ENCODE measurements at places on chromosomes 16 and 17. TPM values are rescaled to one million over a fixed set of nuclear protein-coding genes. Genes with fewer than 3 reads are reported as not detected.
A peak's percentile ranks its signal among the peaks of the same experiment; 100 is the strongest.

- no peak for DNase-seq
Measured at GRCh38 chr16:69378036-69378435, 7.8 kb downstream of the TERF2 start.

DNA sequence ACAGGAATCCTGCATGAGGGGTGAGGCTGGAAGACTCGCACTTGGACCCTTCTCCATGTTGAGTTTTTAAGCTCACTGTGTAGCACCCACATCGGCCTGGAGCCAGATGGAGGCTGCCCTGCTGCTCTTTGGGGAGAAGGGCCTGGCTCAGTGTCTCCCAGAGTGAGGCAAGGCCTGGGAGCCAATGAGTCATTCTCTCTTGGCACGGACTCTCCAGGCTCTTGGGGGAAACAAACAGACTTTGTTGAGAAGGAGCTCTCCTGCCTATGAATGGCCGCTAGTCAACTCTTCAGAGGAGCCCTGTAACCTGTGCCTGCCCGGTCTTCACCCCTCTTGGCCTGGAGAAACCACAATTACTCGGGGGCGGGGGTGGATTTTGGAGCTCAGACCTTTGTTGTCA is 50.8 kb upstream of the MAF start:
- no peak for DNase-seq

DNA sequence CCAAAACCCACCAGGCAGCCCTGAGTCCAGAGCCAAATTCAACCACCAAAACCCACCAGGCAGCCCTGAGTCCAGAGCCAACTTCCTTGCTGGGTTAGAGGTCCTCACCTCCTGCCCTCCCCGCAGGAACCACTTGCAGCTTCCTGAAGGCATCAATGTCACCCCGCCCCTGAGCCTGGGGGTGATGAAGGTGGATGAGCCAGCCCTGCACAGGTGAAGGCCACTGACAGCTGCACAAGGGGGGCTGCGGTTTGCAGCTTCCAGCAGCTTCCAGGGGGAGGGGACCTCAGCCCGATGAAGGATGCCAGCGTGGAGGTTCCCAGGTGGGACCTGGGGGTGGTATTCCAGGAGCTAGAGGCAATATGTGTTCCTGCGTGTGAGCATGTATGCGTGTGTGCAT is 7.6 kb upstream of the CSNK1D start:
- DNase-seq, result no peak

DNA sequence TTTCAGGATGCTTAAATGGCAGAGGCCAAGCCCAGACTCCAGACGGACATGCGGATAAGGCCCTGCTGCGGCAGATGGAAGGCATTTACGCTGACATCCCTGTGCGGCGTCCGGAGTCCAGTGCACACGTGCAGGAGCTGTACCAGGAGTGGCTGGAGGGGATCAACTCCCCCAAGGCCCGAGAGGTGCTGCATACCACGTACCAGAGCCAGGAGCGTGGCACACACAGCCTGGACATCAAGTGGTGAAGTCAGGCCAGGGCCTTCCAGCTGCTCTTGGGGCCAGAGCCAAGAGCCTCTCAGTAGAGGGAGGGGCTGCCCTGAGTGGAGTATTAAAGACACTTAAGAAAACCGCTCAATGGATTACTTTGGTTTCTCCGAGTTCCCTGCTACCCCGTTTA is 29.4 kb downstream of the NARF start:
- no peak for DNase-seq

GRCh38 chr16:57685633-57686032 is 9.0 kb upstream of the DRC7 start:
- DNase-seq, result no peak

DNA sequence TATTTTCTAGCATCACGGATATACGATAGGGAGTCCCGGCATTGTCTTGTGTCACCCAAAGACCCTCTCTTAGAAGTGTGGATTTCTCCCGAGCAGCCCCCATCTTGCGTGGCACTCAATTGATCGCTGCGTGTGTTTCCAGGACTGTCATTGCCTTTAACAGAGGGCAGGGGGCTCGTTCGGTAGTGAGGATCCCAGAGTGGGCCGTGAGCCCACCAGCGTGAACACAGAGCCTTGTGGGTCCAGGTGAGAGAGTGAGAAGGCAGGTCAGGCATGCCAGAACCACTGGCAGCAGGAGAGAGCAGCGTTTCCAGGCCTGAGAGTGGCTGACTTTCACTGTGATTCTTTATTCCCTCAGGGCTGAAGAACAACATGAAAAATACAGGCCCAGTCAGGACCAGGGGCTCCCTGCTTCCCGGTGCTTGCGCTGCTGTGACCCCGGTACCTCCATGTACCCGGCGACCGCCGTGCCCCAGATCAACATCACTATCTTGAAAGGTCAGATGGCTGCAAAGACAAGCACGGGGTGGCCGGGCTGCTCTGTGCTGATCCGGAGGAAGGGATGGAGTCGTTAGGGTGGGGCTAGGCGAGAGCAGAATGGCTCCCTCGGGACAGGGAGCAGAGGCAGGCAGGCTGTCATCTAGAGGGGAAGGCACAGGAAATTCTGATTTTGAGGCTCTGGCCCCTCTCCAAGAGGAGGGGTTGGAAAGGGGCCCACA is 22.4 kb downstream of the C1QTNF1 start:
- DNase-seq, result peak; percentile 43

KRTAP4-6 gene
- not detected for total RNA-seq

RCVRN gene
- total RNA-seq, result not detected

NEURL4 gene
- total RNA-seq, result 23.3 TPM

TBC1D16 gene
- 19.2 TPM for total RNA-seq

AURKB gene
- 111 TPM for total RNA-seq

TNP2 gene
- total RNA-seq, result not detected

MCRIP2 gene
- total RNA-seq, result 114 TPM

GRCh38 chr16:46947900-46948547 is 25.4 kb downstream of the DNAJA2 start:
- DNase-seq, result peak; percentile 38

DNA sequence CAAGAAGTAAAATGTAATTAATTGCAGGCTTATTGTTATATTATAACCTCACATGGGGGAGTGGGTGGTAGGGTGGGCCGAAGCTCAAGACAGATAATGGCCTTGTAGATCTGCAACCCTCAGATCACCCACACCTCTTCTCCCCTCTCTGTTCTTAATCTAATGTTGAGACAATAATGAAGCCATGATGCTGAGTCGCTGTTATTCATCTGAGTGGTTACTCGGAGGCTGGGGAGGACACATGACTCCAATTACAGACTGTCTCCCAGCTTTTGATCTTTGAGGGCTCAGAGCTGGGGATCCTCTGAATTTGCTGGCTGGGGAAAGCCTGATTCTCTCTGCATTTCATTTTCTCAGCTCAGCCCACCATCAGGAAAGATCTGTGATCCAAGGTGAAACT is 275.3 kb downstream of the SHISA9 start:
- no peak for DNase-seq

- peak; percentile 76 for DNase-seq
Measured at GRCh38 chr17:416293-417206, 63.9 kb upstream of the RPH3AL start.

DNA sequence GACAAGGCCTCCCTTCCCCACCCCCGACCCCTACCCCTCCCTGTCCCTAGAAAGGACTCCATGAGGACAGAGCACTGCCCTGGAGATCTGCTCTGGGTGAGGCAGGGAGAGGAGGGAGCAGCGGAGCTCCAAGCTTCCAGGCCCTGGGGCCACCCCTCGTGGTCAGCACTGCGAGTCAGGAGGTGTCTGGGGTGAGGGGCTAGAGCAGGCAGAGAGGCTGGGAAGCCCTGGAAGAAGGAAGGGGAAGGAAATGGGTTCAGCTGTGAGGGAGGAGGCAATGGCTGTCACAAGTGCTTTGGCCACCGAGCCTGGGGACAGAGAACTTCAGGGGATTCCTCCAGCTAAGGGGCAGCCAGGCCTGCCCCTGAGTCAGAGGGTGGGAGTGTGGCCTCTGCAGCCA is 28.2 kb upstream of the DNAI2 start:
- no peak for DNase-seq

DNA sequence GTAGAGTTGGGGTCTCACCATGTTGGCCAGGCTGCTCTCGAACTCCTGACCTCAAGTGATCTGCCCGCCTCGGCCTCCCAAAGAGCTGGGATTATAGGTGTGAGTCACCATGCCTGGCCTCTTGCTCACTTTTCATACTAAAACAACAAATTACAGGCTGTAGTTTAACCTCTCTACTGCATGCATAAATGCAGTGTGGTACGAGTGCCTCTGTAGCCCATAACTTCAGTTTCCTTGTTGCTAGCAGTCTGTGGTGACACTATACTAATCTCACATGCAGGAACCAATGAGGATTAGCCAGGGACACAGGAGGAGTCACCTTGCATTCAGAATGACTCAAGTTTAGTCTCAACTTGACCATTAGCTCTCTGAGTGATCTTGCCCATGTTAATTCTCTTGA is 20.1 kb downstream of the HMOX2 start:
- DNase-seq, result no peak

GRCh38 chr17:51629232-51629631 is 368.9 kb downstream of the UTP18 start:
- no peak for DNase-seq

MYOCD gene
- total RNA-seq, result 5.0 TPM

- no peak for DNase-seq
Measured at GRCh38 chr17:14791221-14791620, 473.9 kb downstream of the PMP22 start.

FBXL16 gene
- total RNA-seq, result 2.5 TPM

- no peak for DNase-seq
Measured at GRCh38 chr16:20829536-20829935, 23.2 kb downstream of the REXO5 start.

DNA sequence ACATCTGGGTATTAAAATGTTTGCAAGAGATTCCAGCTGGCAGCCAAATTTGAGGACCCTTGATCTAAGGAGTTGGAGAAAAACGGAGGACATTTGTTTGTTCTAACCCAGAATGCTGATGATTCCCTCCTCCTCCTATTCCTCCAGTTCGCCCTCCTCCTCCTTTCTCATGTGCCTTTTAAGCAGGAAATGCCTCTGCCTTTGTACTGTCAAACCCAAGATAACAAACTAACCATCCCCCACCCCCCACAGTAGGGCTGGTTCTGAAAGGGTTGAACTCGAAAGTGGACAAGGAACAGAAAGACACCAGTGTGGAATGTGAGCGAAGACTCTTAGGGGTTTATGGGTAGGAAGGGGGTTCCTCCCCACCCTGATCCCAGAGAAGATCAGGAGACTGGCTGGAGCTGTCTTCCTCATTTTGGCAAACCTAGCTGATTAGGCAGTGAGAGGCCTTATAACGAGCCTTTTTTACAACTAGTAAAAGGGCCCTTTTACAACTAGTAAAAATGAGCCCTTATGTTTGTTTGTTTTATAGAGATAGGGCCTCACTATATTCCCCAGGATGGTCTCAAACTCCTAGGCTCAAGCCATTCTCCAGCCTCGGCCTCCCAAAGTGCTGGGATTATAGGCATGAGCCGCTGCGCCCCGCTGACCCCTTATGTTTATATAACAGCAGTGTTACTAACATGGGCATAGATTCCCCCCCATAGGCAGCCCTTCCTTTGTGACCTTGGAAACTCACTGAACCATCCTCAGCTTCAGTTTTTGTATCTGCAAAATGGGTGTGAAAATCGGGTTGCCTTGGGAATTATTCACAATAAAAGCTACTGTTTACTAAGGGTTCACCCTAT is 975 bp downstream of the CHD9 start:
- DNase-seq, result peak; percentile 50

KRT9 gene
- total RNA-seq, result not detected

MRPL27 gene
- total RNA-seq, result 72.8 TPM

- DNase-seq, result no peak
Measured at GRCh38 chr16:55499951-55500529, 8.8 kb upstream of the LPCAT2 start.

DNA sequence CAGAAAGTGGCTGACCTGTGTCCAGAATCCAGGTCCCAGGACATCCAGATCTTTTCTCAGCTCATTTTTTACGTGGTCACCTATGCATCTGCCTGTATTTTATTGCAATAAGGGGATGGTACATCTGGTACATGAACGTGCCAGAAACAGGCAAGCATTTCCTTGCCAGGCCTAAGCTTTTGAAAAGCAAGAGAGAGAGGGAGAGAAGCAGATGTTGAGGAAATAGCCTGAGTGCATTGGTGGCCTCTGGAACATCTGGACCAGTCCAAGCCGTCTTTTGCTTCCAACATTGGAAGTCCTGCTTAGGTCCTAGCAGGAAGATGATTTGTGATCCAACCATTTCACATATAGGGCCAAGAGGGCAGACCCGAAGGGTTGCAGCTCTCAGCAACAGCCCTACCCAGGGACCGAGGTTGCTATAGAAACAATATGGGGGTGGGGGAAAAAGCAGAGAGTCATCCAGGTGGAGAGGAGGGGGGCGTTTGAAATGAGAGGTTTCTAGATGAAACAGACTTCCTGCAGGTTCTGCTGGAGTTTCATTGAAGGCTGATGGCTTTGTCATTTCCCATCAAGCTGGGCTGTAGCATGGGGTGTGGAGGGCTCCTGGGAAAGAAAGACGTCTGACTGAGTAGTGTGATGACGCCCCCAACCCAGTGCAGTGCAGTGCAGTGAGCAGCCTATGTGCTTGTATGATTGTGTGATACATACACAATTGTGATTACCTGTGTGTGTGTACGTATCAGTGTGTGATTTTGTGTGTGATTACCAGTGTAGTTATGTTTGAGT is 61.6 kb downstream of the SHISA6 start:
- DNase-seq, result no peak

DNA sequence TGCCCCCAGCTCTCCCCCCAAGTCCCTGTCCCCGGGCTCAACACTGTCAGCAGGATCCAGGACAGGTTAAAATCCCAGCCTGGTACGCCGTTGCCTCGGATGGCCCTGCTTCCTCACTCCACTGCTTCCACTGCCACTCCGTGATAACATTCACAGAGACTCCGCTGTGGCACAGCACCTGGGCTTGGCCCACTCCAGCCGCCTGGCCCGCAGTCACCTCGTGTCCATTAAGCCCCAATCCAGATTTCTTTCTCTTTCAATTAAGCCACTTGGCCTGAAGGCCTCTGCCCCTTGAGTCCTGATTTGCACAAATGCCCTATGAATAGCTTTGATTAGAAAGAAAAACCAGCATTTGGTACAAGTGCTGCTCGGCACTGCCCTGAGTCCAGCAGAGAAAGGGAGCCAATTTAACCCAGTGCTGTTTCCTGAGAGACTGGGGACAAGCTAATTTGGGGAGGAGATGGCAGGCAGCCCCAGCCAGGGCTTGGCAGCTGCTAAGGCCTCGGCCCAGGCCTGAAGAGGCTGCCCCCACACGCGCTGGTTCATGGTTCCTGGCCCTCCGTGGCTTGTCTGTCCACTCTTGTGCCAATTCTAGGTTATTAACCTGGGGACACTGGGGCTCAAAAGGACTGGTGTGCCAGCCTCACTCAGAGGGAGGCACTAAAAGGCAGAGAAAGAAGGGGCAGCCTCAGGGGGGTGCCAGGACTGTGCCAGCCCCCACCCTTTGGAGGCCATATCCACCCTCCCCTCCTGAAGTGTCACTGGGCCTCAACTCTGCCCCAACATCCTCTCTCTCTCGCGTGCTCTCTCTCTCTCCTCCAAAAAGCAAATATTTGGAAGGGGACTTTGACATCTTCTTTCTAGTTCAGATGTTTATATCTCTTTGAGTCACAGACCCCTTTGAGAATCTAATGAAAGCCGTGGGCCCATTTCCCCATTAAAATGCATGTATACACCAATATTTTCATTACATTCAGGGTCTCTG is 29.8 kb upstream of the SPPL2C start:
- DNase-seq, result no peak
